ENCODE measurements at places on chromosomes 5 and 9.

DNA sequence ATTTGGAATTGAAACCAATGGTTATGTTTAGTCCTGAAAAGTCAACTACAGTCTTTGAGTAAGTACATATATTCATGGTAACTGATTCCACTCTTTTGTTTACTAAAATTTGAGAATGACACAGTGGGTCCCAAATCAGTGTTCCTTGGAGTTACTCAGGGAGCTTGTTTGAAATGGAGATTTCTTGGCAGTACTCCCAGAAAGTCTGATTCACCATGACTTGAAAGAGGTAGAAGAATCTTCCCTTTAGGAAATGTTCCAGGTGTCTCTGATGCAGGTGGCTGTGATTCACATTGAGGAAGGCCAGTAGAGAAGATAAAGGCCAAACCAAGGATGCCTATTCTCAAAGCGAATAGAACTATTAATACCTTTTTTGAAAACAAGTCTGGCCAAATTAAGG, 1078.3 kb downstream of the CDH12 start:
- DNase-seq, result no peak

- no peak for DNase-seq
These were observed 12.5 kb downstream of the MAPKAP1 start for GRCh38 chr9:125694478-125694877.

DNA sequence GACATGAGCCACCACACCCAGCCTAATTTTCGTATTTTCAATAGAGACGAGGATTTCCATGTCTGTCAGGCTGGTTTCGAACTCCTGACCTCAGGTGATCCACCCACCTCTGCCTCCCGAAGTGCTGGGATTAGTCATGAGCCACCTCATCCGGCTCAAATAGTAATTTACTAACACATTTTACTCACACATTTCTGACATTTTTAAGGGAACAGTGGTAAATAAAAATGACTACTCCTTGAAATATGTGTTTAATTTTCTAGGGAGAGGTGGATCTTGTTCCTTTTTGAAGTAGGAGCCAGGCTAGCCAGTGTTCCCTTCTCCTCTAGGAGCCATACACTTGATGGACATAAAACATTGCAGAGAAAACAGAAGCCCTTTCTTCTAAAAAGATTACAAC, 55.2 kb upstream of the ERBIN start:
- no peak for DNase-seq

GRCh38 chr9:89923961-89924504, 319.2 kb downstream of the GADD45G start:
- DNase-seq, result no peak

DNA sequence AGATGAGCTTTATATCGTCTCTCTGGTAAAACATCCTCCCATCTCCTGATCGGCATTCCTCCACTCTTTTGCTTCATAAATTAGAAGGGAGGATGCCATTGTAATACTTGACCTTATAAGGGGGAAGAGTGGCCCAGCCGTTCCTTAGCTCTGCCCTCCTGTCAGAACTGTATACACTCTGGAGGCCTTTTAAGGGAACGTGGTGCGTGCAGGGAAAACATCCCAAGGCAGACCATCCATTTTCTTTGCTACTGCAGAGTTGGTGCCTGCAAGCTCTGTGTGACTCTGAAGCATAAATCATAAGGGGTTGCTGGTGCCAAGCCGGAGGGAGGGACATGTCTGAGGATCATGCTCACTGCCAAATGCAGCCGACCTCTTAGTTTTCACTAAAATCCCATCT, 90.4 kb downstream of the PGM5 start:
- no peak for DNase-seq

- DNase-seq, result no peak
These were observed 530.1 kb upstream of the DMAC1 start for GRCh38 chr9:8329561-8330283.

GRCh38 chr5:56108246-56108645, 113.5 kb upstream of the IL6ST start:
- DNase-seq, result no peak

DNA sequence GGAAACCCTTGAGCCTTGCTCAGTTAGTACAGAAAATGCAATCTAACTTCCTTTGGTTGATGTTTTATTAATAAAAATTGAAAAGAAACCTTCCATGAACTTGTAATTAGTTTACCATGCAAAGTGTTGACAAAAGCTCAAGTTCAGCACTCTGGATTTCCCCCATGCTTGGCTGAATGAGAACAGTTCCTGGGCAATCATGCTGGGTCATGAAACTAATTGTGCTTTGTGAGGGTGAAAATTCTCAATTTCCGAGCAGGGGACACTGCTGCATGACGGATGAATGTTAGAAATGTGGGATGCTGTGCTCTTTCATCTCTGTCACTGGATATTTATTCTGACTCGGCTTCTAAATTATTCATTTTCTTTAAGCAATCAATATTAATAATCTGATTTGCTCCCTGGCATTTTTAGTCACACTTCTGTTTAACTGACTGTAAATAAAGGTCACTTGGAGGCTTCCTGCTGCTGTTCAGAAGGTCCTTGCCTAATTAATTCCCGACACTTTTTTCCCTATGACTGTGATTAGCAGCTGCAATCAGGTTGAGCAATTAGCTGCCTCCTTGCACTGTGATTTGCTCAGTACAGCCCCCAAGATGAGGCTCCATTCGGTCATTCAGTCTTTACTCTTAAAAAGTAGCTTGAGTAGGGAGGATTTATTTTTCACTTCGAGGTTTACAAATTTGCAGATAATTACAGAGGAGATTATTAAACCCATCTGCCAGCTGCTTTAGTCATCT, 678.1 kb upstream of the ZNF608 start:
- no peak for DNase-seq

DNA sequence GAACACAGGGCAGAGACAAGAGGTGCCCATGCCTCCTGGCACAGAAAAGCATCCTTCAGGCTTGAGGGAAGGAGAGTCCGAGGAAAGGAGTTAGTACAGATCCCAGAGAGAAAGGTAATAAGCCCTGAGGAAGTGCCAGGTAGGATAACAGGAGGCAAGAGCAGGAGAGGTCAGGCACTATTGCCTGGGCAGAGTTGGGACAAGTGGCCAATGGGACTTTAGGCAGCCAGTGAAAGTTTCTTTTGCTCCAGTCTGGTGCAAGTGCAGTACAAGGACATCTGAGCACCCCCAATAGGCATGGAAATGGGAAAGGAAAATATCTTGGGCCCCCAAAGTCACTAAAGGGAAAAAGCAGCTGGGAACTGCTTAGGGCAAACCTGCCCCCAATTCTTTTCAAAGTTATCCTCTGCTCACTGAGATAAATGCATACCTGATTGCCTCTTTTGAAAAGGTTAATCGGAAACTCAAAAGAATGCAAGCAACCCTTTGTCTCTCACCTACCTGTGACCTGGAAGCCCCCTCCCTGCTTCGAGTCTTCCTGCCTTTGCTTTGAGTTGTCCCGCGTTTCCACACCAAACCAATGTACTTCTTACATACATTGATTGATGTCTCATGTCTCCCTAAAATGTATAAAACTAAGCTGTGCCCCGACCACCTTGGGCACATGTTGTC, 46.5 kb downstream of the ELOVL7 start:
- DNase-seq, result no peak

DNA sequence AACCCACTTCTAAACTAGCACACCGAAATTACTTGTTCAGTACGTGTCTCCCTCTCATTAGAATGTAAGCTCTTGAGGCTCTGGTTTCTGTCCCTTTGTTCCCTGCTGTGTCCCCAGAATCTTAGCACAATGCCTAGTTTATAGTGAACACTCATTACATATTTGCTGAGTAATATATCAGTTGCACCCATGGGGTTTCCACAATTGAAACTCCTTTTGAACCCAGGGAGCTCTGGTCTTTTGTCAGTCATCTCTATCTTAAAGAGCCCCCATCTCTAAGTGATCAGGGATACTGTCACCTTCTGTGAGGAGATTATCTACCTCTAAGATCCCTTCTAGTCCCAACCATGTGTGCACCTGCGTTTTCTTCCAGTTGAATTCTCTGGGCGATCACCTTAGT, 12.8 kb downstream of the CAMK4 start:
- no peak for DNase-seq

- DNase-seq, result no peak
These were observed 334.5 kb downstream of the TENT4A start for GRCh38 chr5:7047511-7048261.

GRCh38 chr5:156148301-156148700, 178.7 kb upstream of the SGCD start:
- DNase-seq, result no peak

DNA sequence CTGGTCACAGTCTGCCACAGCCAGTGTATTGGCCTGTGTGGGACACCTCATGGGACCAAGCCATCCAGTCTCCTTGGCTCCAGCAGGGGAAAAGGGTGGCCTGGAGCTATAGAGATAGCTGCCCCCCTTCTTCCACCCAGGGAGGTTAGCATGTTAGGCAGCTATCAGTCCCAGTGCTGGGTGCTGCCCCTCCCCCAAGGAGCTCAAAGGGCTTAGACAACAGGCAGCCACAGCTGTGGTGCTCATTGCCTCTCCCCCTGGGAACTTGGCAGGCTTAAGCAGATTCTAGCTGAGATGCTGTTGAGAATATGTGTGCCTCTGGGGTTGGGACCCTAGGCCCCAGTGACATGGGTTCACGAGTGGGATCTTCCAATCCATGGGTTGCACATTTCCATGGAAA, 226.0 kb upstream of the PTGER4 start:
- DNase-seq, result no peak

- DNase-seq, result no peak
These were observed 13.6 kb upstream of the VDAC1 start for GRCh38 chr5:134018154-134018985.

DNA sequence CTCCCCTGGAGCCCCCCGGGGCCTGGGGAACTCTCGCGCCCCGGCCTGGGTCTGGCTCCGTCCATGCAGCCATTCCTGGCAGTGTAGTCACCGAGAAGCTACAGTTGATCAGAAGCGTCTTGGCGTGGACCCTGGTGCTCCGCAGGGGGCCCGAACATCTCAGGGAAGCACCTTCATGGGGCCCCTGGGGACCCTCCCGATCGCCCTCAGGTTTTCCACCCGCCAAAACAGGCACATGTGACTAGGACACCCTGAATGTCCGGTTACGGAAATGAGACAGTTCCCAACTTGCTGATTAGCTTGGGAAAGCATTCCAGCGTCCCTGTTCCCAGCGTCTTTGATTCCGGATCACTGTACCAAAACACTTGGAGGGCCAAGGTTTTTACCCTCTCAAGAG, 472 bp downstream of the FBXO4 start:
- peak; percentile 6 for DNase-seq

DNA sequence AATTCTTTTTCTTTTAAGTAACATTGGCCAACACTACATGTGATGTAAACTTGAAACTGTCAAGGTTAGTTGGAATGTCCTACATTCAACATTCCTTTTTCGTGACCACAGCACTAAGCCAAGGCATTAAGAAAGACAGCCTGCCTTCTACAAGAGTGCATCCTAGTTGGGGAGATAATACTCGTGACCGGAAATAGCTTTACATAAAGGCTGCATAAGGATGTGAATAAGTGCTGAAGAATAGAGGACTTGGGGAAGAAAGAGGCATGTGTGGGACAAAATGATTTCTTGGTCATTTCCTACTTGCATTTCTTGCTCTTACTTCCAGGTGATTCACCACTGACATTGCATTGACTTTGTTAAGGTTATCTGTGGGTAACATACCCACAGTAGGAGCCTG, 282.0 kb downstream of the DMRT2 start:
- DNase-seq, result no peak

All from activated gamma-delta T cell treated with Interleukin-2 at 50 U/mL for 16 hours (primary cell).